ENCODE measurements at places on chromosomes 5 and 9.

- no peak for DNase-seq
Observed at GRCh38 chr9:35517131-35517530, 27.2 kb downstream of the RUSC2 start.

GRCh38 chr5:77192441-77193050 is 17.9 kb upstream of the PDE8B start:
- no peak for DNase-seq

DNA sequence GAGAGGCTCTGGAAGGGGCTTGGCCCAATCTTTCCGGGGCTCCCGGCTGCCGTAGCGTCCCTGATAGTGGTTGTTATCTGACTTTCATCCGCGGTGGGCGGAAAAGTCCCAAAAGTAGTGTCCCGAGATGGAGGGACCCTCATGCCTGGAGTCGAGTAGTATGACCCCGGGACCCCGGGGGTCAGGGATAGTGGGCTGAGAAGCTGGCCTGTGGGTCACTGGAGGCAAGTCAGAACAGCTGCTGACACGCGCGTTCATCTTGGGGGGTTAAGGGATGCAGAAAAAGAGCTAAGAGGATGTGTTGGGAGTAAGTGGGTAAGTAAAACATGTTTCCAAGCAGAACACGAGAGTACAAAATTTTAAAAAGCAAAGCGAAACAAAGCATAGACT is 123.4 kb downstream of the TMEM161B start:
- DNase-seq = no peak

DNA sequence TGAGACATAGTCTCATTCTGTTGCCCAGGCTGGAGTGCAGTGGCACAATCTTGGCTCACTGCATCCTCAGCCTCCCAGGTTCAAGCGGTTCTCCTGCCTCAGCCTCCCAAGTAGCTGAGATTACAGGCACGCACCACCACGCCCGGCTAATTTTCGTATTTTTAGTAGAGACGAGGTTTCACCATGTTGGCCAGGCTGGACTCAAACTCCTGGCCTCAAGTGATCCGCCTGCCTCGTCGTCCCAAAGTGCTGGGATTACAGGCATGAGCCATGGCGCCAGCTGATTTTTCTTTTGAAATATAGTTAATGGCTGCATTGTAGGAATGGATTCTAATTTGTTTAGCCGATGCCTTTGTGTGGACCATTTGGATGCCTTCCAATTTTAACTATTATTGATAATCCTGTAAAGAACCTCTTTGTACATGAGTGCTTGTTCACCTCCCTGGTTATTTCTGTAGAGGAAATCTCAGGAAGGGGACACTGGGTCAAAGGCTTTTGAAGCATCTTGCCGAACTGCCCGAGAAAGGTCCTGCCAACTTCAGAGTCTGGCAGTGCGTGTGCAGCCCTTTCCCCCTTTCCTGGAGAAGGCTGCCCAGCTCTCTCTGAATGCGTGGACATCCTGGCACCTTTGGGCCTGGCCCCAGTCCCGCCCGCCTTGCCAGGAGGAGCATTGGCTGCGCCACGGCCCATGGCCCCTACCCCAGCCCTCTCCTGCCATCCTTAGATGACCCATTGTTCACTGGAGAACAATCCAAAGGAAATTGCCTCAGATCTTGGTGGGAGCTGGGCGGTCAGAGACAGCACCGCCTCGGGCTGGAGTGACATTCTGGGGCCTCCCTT is 8.9 kb upstream of the NUP214 start:
- no peak for DNase-seq

GRCh38 chr5:134507452-134507851 is 18.0 kb upstream of the JADE2 start:
- no peak for DNase-seq

GRCh38 chr9:68500457-68501381 is 40.0 kb downstream of the TMEM252 start:
- no peak for DNase-seq

DNA sequence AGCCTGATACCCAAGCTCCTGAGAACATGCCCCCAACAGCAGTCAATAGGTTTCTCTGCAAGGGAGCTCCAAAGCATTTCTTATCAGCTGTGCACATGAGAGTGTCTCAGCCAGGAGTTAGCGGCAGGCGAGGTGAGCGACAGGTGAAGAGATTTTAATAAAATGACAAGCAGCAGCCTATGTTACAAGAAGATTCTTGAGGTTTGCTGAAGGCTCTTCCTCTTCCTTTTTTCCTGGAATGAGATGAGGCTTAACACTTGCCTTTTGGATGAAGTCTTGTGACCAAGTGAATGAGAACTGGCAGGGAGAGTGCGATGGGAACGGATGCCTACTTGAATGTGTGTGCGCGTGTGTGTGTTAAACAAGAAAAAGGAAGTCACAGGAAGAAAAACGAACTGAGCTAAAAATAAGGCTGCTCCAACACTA is 76.1 kb downstream of the SHB start:
- no peak for DNase-seq

- peak; percentile 38 for DNase-seq
Observed at GRCh38 chr5:126808521-126808988, 31.6 kb downstream of the LMNB1 start.

DNA sequence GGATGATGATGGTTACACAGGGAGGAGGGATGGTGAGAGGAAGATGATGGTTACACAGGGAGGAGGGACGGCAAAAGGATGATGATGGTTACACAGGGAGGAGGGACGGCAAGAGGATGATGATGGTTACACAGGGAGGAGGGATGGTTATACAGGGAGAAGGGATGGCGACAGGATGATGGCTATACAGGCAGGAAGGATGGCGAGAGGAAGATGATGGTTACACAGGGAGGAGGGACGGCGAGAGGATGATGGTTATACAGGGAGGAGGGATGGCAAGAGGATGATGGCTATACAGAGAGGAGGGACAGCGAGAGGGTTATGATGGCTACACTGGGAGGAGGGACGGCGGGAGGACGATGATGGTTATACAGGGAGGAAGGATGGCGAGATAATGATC is 64.1 kb upstream of the FCN1 start:
- DNase-seq = no peak

All from GM13976 (cell line).